ENCODE measurements at places on chromosomes 1 and 21. TPM values are rescaled to one million over a fixed set of nuclear protein-coding genes. Genes with fewer than 3 reads are reported as not detected.

IFNLR1 gene
- total RNA-seq, result not detected

LHX8 gene
- total RNA-seq, result not detected

TSPEAR gene
- total RNA-seq, result 0.26 TPM

CLCA1 gene
- total RNA-seq, result not detected

EVA1C gene
- total RNA-seq, result 14.1 TPM

CLEC20A gene
- not detected for total RNA-seq

GPR37L1 gene
- total RNA-seq, result not detected

LCE1B gene
- total RNA-seq, result not detected

MCOLN2 gene
- under 0.01 TPM for total RNA-seq

RHEX gene
- total RNA-seq, result not detected

DIRAS3 gene
- 0.54 TPM for total RNA-seq

ABCD3 gene
- total RNA-seq, result 30.6 TPM
